ENCODE measurements at places on chromosomes 6 and 20. TPM values are rescaled to one million over a fixed set of nuclear protein-coding genes. Genes with fewer than 3 reads are reported as not detected.

DNA sequence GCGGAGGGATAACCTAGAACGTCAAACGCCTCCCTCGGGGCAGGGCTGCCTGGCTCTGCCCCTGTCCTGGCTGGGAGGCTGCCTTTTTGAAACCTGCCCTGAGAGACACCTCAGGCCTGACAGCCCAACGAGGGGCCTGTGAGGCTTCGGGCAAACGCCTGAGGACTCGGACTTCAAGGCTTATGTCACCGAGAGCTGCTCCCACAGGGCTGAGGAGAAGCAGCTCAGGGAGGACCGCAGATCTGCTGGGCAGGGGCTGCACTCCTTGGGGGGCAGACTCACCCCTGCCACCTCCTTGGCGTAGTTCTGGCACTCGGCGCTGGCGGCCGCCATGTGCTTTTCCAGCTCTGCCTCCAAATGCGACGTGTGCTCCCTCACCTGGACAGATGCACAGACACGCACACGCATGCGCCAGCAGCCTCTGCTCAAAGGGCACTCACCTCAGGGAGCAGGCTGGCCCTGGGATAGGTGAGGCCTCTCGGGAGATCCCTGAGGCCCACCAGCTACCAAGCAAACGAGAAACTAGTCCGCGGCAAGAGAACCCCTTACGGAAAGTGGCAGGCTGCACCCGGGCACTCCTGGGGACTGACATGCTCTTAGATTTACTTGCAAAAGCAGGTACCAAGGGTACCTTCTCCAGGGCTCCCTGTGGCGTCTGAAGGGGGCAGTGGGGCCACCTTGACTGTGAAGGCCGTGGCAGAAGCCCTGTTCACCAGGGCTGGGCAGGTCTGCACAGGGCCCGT lies 49.6 kb downstream of the DSTN start:
- H3K27me3 ChIP-seq = no peaks in the 10 kb centered on the region
- H3K27ac ChIP-seq = no peak overlapping the region
- no peak for DNase-seq
- H3K36me3 ChIP-seq = peaks cover 27% of the 10 kb centered on the region

DNA sequence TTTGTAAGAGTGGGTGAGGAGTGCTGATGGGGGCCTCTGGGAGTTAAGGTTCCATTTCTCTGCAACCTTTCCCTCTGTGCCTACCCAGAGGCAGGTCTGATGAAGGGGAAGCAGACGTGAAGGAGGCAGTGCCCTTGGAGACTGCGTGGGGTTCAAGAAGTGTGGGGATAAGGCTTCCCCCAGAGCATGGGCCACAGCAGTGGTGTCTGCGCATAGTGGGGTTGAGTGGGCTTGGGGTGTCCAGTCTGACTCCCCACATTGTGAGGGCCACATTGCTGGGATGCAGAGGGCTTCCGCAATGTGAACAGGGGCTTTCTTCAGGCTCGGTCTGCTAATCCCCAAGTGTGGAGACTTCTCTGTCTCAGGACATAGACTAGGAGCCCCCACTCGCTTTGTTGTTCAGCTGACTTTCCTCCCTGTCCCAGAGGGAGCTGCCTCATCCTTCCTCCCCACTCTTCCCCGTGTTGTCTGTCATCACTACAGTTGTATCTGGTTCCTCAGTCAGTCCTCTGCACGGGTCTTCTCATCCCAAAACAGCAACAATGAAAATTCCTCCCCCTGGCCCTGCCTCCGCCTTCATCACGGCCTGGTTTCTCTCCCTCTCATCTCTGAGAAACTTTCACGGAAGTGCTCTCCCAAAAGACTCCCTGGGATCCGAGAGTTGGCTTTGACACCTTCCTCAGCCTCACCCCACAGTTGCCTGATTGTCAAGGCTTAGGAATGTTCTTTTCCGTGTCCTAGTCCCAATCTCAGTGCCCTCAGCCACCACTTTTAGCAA lies 2.8 kb downstream of the EBF4 start:
- H3K27ac ChIP-seq = no peak overlapping the region
- H3K4me1 ChIP-seq = peaks cover 7% of the 10 kb centered on the region
- peaks cover 45% of the 10 kb centered on the region for H3K27me3 ChIP-seq
- no peak for DNase-seq

GRCh38 chr6:13194852-13195251 lies 133.5 kb downstream of the TBC1D7 start:
- DNase-seq = peak; percentile 33
- H3K36me3 ChIP-seq = no peaks in the 10 kb centered on the region
- no peak overlapping the region for H3K4me3 ChIP-seq
- no peak overlapping the region for H3K27ac ChIP-seq
- peaks cover 15% of the 10 kb centered on the region for H3K27me3 ChIP-seq

GRCh38 chr6:89321131-89321970 lies 6.3 kb upstream of the GABRR2 start:
- DNase-seq = no peak
- H3K27me3 ChIP-seq = no peaks in the 10 kb centered on the region
- H3K4me3 ChIP-seq = no peak overlapping the region
- H3K27ac ChIP-seq = no peak overlapping the region

DNA sequence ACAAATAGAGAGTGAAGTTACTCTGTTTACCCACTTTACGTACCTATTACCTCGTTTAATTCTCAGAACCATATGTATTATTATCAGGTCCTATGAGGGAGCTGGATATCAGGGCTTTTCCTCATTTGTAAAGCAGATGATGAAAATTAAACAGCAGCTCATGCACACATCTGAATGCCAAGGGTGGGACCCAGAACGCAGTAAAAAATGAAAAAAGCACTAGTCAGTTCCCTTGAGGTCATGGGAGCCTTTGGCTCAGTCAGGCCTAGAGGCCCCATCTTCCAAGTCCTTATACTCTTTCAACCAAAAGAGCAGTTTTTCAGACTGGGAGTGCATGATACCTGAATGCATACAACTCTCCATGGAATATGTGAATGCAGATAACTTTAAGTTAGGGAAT lies 23.0 kb downstream of the B3GAT2 start:
- H3K4me3 ChIP-seq = no peak overlapping the region
- no peaks in the 10 kb centered on the region for H3K36me3 ChIP-seq
- H3K27me3 ChIP-seq = peaks cover 4% of the 10 kb centered on the region
- H3K4me1 ChIP-seq = no peaks in the 10 kb centered on the region

- no peaks in the 10 kb centered on the region for H3K36me3 ChIP-seq
- peaks cover 10% of the 10 kb centered on the region for H3K4me1 ChIP-seq
- no peak overlapping the region for H3K27ac ChIP-seq
- H3K27me3 ChIP-seq = peaks cover 2% of the 10 kb centered on the region
These were observed 39.8 kb downstream of the ADTRP start for GRCh38 chr6:11738661-11739375.

GRCh38 chr20:37989601-37990295 lies 43.5 kb downstream of the TTI1 start:
- H3K27ac ChIP-seq = peak overlapping the region; percentile 88
- peaks cover 37% of the 10 kb centered on the region for H3K4me1 ChIP-seq
- peaks cover 44% of the 10 kb centered on the region for H3K36me3 ChIP-seq
- no peaks in the 10 kb centered on the region for H3K27me3 ChIP-seq

Gene MYLK2
- 0.89 TPM for total RNA-seq

Gene SEL1L2
- not detected for total RNA-seq

Gene RIMS4
- total RNA-seq = not detected

Gene COL19A1
- not detected for total RNA-seq

Measured in activated CD8-positive, alpha-beta T cell treated with anti-CD3 and anti-CD28 coated beads, Interleukin-2, amount 10 ng/mL, durations not matched to agents 7 days and 5 days (primary cell).